ENCODE measurements at places on chromosomes 7 and 10. TPM values are rescaled to one million over a fixed set of nuclear protein-coding genes. Genes with fewer than 3 reads are reported as not detected.

DNA sequence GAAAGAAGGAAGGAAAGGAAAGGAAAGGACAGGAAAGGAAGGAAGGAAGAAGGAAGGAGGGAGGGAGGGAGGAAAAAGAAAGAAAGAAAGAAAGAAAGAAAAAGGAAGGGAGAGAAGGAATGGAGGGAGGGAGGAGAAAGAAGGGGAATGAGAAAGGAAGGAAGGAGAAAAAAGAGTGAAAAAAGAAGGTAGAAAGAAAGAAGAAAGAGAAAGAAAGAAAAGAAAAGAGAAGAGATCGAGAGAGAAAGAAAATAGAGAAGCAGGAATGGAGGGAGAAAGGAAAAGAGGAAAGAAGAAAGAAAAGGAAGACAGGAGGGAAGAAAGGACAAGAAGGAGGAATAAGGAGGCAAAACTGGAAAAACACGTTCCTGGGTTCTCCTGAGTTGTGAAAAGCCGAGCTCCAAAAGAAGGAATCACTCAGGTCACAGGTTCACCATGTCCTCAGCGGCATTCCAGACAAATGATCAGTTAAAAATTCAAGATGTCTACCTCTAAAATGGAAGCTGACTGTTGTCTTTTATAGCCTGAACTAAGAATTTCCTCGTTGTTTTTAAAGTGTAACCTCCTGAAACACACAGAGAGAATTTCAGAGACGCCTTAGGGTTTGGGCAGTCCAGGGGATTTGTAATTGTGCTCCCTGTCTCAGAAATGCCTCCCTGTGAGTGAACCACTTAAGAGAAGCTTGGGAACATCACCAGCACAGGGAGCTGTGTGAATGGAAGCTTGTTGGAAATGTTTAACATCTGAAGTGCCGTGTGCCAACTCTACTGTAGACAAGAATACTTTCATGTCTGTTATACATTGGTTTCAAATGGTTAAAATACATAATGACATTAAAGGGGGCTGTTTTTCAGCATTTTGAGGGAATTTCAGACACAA, 80.7 kb downstream of the INHBA start:
- no peak for DNase-seq

- DNase-seq: no peak
Measured at GRCh38 chr10:95531994-95532399, 29.2 kb downstream of the SORBS1 start.

HSPA12A gene
- 11.2 TPM for total RNA-seq

- no peak for DNase-seq
Measured at GRCh38 chr7:132738254-132738653, 162.0 kb upstream of the PLXNA4 start.

PAXIP1 gene
- 10.5 TPM for total RNA-seq

DNA sequence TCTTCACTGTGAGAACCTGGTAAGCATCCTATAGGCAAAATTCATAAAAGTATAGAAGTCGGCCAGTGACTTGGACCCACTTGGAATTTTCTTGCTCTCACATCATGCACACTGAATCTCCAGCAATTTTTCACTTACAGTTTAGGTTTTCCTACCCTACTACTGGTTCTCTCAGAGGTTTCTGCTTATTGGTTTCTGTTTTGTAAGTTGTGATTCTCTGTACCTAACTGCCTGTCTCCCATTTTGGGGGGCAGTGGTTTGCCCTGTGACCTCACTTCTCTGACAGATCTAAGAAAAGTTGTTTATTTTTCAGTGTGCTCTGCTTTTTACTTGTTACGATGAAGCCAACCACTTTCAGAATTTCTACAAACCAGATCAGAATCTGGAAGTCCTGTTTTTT, 158.1 kb downstream of the CFTR start:
- DNase-seq: no peak

Measured in skin of body (tissue), 3 donors.